ENCODE measurements at places on chromosomes 4 and X. TPM values are rescaled to one million over a fixed set of nuclear protein-coding genes. Genes with fewer than 3 reads are reported as not detected.

DNA sequence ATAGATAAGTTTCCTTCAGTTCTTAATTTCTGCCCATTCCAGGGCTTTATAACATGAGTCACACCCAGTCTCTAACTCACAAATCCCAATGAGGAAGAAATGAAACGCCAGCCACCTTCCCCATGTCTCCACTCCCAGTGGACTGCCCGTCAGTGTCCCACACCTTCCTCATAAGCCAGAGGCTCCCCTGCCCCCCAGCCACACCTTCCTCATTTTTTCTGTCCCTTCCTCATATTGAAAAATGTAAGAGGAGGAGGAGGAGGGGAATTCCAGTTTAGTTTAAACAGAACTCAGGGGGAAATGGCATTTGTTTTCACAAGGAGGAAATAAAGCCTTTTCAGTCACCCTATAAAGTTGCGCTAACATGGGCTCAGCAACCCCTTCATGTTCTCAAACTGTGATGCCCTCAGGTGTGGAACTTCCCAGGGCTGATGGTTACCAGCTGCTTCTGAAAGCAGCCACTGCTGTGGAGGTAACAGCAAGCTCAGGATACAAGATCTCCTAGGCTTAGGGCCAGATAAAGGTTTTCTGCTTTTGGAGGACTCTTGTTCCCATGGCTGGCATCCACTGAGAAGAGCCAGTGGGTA is 97.8 kb downstream of the PARM1 start:
- DNase-seq = no peak

DNA sequence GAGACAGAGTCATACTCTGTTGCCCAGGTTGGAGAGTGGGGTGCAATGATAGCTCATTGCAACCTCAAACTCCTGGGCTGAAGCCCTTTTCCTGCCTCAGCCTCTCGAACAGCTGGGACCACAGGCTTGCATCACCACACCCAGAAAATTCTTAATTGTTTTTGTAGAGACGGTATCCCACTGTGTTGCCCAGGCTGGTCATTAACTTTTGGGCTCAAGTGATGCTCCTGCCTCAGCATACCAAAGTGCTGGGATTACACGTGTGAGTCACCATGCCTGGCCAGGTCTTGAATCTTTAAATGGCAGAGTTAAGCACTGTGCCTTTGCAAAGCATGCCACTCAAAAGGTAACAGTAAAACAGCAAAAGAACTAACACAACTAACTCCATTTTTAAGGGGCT is 28.6 kb upstream of the BBS12 start:
- DNase-seq = no peak

Gene HERC3
- total RNA-seq = 3.1 TPM

- no peak for DNase-seq
These were observed 58.1 kb upstream of the ADRA2C start for GRCh38 chr4:3708103-3708510.

GRCh38 chrX:42992199-42992943 is 214.4 kb upstream of the PPP1R2C start:
- no peak for DNase-seq

GRCh38 chr4:17480955-17481354 is 30.9 kb downstream of the QDPR start:
- DNase-seq = no peak

DNA sequence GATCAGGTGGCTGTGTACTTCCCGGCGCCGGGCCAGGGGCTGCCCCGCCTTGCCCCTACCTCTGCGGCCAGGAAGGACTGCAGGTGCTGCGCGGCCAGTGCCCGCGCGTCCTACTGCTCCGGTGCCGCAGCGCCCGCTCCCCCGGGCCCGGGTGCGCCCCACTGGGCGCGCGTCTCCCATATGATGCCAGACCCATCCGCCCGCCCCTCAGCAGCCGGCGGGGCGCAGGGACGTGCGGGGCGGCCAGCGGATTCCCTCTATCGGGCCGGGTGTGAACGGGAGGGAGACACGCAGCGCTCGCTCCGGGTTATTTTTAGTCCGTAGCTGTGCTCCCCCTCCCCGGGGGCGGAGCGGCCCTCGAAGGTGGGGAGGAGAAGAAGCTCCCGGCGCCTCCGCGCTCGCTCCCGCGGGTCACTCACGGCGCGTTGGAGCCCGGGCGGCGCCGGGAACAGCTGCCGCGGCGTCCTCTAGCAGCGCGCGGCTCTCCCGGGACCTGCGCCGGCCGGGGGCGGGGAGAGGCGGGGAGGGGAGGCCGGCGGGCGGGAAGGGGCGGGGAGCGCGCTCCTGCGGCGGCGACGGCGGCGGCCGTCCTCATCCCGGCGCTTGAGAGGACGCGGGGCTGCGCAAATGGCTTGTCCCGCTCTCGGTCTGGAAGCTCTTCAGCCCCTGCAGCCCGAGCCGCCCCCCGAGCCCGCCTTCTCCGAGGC is 103.6 kb downstream of the UCHL1 start:
- DNase-seq = peak; percentile 55
